ENCODE measurements at places on chromosomes 13 and 19.

DNA sequence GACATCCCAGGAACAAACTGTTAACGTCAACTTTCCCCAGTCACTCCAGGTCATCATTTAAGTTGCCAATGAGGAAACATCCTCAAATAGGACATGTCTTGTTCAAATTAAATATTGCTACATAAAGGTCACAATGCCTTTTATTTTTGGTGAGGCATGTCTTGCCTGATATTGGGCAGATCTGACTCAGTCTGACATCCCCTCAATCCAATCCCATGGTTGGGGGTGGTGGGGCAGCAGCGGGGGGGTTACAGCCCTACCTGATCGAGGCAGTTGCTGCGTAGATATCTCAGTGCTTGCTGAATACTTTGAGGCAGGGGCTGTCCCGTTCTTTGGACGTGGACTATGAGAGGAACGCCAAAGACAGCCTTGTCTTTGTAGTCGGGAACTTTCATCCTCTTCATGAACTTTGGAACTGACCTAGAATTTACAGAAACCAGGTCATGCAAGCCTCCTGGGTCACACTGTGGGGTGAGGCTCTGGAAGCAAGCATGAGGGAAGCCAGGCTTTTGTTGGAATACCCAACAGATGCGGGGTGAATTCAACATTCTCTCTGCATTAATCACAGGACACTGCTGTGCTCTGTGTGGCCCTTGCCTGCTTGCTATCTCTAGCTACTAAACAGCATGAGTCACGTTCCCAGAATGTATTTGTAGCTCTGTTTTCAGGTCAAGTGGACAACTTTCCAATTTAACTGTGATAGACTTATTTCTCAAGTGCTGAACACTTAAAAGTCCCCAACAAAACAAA is 109.8 kb downstream of the KL start:
- no peak for DNase-seq

- no peak for DNase-seq
Measured at GRCh38 chr19:29831041-29831548, 19.3 kb downstream of the CCNE1 start.

GRCh38 chr13:112245179-112245724 is 130.9 kb upstream of the SPACA7 start:
- no peak for DNase-seq

DNA sequence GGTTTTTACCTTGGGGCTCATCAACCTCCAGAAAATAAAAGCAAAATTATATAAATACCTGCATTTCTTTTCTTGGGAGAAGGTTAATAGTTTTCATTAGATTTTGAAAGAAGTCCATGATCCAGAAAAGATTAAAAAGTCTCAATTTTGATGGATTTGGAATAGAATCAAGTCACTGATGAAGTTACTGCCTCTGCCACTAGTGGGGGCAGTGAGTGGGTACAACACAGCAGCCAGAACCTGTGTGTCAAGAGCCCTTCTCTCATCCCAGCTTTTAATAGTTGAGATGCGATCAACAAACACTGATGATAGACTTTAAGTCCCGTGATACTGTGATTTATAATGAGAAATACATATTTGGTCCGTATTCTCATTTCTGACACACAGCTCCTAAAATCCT is 686.7 kb downstream of the DIAPH3 start:
- DNase-seq = no peak

DNA sequence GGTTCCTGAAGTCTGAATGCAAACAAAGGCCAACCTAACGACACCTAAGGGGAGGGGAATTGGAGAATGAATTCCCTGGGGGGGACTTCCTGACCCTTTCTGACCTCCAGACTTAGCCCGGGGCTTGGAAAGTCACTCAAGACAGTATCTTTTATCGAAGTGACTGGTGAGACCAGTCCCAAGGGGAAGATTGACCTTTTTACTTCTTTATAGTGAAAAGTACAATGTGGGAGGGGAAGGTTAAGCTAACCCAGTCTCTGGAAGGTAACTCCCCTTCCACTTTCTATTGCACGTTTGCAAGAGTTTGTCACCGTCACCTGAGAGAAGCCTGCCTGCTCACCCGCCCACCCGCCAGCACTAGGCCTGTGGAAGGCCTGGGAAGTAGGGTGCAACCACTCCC is 111.9 kb downstream of the EFNB2 start:
- DNase-seq = no peak

DNA sequence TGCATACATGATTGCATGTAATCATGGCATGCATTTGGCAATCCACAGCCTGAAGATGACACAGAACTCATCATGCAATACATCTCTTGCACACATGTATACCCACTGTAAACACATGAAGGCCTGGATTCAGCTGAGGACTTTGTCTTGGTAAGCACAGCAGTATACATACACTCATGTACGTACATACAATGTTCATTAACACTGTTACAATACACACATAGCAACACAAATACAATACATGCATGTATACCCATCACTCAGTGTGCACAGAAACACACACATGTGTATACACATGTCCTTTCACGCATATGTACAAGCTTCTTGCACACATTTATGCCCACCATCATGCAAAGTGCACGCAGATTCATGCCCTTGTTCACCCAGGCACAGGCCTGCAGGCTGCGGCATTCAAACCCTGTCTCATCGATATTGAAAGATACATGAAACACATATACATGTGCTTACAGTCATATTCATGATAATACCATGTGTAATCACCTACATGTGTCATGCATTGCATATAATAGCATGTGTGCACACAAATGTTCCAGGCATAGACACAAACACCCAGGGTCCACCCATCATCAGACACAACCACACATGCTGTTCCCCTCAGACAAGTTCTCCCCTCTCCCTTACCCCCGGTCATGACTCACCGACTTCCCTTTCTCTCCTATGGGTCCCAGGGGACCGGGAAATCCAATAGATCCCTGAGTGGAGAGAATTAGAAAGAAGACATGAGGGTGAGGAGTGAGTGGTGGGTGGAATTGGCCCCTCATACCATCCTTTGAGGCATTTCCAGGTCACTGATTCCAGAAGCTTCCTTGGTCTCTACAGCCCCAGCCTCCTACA is 28.7 kb downstream of the COL5A3 start:
- DNase-seq = no peak

DNA sequence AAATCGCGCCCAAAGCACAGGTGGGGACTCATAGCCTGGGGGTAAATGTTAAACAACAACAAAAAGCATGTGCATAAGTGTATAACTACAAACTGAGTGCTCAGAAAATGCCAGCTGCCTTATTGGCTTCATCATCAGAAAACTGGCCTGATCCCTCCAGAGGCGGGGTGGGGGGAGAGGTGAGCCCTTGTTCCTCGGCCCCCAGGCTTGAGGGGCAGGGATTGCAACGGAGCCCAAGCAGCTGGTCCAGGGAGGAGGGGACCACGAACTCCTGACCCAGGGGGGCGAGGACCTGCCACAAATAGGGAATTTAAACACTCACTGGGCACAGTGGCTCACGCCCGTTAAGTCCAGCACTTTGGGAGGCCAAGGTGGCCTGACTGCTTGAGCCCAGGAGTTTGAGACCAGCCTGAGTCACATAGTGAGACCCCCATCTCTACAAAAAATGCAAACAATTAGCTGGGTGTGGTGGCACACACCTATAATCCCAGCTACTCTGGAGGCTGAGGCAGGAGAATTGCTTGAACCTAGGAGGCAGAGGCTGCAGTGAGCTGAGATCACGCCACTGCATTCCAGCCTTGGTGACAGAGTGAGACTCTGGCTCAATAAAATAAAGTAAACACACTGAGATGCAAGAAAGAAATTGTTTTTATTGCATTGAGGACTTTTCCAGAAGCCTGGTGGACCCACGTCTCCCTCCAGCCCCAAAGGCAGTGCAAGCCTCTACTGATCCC is 8.7 kb downstream of the SIRT6 start:
- no peak for DNase-seq

All from NCI-H146 (cell line).